ENCODE measurements at places on chromosomes 6 and 20.

- no peak for DNase-seq
These were observed 436.7 kb downstream of the RNF144B start for GRCh38 chr6:18823782-18824386.

DNA sequence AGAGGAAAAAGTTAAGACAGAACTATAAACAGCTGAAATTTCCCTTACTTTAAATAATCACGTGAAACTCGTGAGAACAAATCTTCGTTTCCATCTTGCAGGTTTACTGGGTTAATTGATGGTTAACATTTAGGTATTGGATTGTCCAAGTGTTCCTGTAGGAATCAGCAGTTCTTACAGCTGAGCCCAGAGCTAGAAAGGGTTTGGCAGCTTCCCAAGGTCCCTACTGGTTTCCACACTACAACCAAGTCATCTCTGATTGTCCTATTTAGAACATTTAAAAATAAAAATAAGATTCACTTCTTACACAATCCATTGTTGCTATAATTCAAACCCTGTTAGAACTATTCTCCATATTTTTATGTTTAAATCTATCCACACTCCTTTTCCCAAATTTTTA, 15.8 kb downstream of the MPC1 start:
- DNase-seq = no peak

- DNase-seq = no peak
These were observed 20.7 kb downstream of the PBOV1 start for GRCh38 chr6:138197570-138197969.

GRCh38 chr6:44471271-44471981, 83.9 kb downstream of the CDC5L start:
- peak; percentile 58 for DNase-seq

- DNase-seq = no peak
These were observed 70.4 kb downstream of the PFDN4 start for GRCh38 chr20:54278262-54278661.

DNA sequence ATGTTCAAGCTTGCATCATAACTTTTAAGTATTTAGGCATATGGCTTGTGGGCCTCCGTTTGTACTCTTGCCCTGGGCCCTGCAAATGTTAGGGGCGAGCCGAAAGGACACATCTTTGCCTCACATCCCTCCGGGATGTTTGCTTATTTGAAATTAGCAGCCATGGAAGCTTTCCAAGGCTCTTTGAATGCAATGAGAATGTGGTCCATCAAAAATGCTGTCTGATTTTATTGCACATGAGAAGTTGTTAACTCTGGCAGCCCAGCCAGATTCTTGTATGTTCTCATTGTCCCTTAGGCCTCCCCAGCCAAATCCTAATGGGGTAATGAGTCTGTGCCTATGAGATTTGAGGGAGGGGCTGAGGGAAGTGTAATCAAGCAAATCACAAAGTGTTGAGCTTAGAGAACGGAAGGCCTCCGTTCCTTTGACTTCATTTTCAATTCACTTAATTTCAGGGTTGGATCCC, 261.2 kb upstream of the MARCKS start:
- no peak for DNase-seq

- DNase-seq = no peak
These were observed 85.4 kb upstream of the OGFRL1 start for GRCh38 chr6:71203206-71203605.

GRCh38 chr6:166424431-166424830, 41.7 kb upstream of the MPC1 start:
- no peak for DNase-seq

- no peak for DNase-seq
These were observed 19.4 kb downstream of the TPX2 start for GRCh38 chr20:31758521-31758920.

DNA sequence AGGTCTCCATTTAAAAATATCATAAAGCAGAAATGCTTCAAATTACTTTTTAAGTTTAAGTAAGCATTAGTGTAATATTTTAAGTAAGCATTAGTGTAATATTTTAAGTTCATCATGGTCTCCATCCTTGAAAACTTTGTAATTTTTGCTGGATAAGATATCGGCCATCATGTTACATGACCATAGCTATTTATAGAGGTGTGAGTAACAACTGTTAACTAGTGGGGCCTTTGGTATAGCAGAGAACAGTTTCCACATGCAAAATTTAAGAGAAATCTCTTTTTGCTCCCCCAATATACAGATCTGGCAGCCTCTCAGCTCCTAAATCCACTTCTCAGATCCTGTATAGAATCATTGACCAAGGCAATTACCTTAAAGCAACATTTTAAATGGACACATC, 468 bp downstream of the TRDN start:
- DNase-seq = no peak

GRCh38 chr20:19256906-19257595, 44.6 kb downstream of the SLC24A3 start:
- DNase-seq = no peak

DNA sequence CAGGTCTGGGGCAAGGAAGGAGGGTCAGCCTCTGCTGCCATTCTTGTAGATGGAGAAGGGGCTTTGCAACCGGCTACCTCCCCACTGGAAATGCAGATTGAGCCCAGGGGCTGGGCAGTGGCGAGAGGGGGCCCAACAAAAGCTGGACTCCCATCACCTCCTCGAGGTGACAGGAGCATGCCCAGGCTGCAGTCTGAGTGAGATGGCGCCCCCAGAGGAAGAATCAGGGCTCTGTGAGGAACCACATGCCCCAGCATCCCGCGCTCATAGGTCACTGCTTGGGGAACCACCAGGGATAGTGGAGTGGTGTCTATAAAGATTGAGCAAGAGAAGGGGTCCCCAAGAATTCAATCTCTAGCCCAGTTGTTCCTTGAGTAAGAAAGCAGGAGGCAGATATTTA, 31.6 kb upstream of the NEDD9 start:
- DNase-seq = no peak

DNA sequence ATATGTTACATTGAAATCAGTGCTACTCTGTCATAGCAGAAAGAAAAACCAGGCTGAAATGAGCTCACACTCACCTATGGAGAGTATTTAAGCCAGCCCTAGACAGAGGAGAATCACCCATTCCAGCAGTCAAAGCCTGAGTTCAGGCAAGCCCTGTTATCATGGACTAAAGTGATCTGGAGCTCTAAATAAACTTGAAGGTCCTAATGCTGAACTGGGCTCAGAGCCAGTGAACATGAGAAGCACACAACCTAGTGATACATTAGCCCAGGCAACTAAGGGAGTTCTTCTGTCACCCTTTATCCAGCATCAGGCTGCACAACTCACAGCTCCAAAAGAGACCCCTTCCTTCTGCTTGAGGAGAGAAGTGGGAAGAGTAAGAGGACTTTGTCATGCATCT, 425.0 kb downstream of the COL12A1 start:
- no peak for DNase-seq

DNA sequence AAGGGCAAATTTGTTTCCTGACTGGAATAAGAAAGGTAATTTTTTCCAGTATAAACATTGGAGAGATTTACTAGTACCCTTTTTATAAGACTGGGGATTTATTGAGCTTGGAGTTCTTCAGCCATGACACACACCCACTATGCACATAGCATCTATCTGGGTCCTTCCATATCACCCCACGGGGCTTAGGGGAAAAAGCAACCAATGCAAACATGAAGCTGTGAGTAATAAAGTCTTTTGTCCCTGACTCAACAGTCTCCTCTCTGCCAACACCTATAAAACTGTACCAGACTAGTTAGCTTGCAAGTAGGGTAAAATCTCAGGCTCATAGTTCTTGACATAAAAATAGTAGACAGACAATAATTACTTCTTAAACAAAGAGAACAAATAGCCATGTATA, 23.4 kb downstream of the COL21A1 start:
- DNase-seq = no peak

- DNase-seq = peak; percentile 83
These were observed 6.7 kb downstream of the PSMA7 start for GRCh38 chr20:62136283-62137091.

DNA sequence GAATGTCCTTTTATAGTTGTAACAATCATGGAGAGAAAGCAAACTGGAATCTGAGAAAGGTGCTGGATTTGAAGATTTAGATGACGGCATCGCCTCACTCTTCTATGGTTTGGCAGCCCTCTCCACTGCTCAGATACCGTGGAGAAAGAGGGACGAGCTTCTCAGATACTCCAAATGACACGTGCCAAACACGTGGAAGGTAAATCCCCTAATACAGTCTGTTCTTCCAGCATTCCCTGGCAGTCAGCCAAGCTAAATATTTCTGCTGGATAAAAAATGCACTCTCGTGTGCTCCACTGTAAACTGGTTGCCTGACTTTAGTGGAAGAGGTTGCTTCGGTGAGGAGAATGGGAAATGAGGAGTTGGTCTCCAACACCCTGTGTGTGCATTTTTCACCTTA, 16.7 kb upstream of the PRDM1 start:
- no peak for DNase-seq

GRCh38 chr20:43388268-43389002, 69.3 kb upstream of the SRSF6 start:
- peak; percentile 87 for DNase-seq

DNA sequence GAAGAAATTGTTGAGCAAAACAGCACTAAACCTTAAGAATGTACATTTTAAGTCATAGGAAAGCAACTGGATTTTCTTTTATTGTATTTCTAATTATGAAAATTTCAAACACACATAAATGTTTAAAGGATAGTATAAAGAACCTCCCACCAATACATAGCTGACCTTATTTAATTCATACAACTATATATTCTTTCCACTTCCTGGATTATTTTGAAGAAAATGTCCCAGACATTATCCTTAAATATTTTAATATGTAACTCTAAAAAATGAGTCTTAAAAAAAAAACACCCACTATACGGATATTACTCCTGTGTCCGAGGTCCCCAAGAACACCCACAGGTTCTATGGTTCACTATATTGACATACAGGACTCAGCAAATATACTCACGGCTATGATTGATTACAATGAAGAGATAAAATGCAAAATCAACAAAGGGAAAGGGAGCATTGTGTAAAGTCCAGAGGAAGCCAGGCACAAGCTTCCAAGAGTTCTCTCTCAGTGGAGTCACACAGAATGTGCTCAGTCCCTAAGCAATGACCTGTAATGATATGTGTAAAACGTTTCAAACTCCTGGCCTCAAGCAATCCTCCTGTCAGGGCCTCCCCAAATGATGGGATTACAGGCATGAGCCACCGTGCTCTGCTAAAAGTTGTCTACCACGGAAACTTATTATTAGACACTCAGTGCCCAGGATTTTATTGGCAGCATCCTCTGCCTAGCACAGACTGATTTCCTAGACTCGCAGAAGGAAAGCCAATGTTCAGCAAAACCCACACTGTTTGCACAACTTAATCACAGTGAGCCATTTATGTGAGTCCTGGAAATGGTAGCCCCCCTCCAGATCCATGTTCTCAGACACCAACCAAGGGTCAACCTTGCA, 23.2 kb downstream of the GLYATL3 start:
- no peak for DNase-seq

- DNase-seq = no peak
These were observed 56.3 kb downstream of the HLA-DPB1 start for GRCh38 chr6:33132081-33132524.

DNA sequence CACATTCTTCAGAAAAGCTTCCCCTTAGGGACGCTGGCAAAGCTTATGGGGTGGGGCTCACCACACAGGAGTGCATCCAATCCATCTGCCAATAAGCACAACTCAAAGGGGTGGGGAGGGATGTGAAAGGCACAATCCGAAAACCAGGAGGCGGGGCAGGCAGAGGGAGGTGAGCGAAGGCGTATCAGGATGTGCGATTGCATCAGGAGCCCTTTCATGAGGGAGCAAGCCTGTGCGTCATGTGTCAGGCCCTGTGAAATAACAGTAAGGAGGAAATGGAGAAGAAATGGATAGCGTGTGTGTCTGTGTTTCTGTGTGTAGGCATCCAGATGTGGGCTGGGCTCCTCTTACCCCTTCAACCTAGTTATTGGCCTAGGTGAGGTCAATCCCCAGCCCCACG, 382.4 kb upstream of the CDH4 start:
- DNase-seq = no peak

- no peak for DNase-seq
These were observed 25.3 kb upstream of the POLR1H start for GRCh38 chr6:30035784-30036183.

- no peak for DNase-seq
These were observed 178.9 kb downstream of the UST start for GRCh38 chr6:148925701-148926100.

- no peak for DNase-seq
These were observed 280.5 kb downstream of the SYNE1 start for GRCh38 chr6:152356662-152357061.

DNA sequence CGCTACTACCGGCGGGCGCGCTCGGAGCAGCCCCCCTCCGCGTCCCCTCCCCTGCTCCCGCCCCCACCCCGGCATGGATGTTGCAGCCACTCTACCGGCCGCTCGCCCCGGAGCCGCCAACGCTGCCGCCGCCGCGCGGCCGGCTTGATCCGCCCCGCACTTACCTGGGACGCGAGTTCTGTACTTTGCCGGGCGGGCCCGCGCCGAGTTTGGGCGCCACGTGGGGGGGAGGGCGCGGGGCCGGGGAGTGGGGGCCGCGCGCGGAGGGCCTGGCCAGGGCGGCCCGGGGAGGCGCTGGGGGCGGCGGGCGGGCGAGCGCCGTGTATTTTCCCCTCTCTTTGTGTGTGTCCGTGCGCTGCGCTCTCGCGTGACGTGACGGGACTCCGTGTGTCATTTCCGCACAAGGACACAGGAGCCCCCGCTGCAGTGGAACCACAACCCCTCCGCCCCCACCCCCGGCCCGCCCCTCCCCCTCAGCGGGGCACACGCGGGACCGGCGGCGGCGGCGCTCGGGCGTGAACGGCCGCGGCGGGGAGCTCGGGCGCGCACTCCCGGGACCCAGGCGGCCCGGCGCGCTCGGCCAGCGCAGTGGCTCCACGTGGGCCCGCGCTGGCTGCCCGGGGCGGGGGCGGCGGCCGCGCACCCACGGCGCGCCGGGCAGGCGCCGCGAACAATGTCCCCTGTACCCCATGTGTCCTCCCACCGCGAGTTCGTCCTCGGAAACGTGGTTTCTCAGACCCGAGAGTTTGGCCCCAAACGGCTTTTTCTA, at the start of gene BEND3:
BEND3 (minus strand) TSS at position 590 of the 769 bp plus-strand sequence. CDS start 16,230 bp downstream, outside the sequence.
- peak; percentile 69 for DNase-seq

DNA sequence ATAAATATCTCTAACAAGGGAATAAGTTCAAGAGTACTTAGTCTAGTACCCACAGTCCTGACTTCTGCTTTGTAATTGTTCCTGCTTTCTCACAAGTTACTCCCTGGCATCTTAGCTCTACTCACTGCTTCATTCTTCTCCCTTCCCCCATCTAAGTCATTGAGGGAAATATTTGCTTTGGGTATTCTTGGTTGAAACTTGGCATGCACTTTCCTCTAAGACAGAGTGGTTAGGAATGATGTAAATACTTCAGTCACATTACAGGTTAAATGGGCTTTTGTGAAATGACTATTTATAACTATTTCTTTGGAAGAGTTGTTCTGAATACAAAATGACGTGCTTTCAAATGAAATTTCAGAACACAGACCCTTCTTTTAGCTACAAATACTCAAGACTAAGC, 67.7 kb upstream of the PLEKHG1 start:
- DNase-seq = no peak

DNA sequence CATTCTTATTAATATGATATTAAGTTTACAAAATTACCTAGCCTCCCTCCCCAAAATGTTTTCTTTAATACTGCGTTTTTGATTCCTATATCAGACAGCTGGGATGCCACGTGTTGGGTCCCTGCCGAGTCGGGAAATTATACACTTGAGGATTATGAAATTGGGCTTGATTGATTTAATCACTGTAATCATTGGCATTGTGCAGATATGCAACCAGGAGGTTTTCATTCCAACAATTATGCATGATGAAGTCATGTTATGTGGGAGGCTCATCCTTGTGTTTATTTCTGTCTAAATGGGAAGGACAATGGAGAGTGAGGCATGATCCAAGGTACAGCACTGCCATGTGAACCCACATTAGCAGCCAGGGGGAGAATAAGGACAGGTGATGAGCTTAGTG, 30.6 kb upstream of the RIPOR2 start:
- no peak for DNase-seq

- no peak for DNase-seq
These were observed 70.2 kb upstream of the KIF25 start for GRCh38 chr6:167927246-167927645.

Measured in Right ventricle myocardium superior (tissue), 1 donor.